CD4-positive, alpha-beta memory T cell (primary cell): ENCODE measurements at places on chromosomes 11 and 22. TPM values are rescaled to one million over a fixed set of nuclear protein-coding genes. Genes with fewer than 3 reads are reported as not detected.

GRCh38 chr11:66344550-66345315 is at the start of gene BRMS1:
TSS of gene BRMS1 (minus strand) at chr11:66345104. CDS start at chr11:66342234, 2,870 bp downstream.
- DNase-seq: peak; percentile 93

DNA sequence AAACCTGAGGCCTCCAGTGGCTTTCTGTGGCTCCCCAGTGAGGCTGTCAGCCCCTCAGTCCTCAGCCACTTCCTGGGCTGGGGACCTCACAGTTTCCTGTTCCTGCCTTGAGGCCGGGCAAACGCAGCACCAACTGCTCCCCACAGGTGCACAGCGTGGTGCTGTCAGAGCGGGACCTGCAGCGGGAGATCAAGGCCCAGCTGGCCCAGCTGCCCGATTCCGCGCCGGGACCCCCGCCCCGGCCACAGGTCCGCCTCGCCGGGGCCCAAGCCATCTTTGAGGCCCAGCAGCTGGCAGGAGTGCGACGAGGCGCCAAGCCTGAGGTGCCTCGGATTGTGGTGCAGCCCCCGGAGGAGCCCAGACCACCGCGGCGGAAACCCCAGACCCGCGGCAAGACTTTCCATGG is 5.4 kb downstream of the TBC1D10C start:
- DNase-seq: peak; percentile 83

DNA sequence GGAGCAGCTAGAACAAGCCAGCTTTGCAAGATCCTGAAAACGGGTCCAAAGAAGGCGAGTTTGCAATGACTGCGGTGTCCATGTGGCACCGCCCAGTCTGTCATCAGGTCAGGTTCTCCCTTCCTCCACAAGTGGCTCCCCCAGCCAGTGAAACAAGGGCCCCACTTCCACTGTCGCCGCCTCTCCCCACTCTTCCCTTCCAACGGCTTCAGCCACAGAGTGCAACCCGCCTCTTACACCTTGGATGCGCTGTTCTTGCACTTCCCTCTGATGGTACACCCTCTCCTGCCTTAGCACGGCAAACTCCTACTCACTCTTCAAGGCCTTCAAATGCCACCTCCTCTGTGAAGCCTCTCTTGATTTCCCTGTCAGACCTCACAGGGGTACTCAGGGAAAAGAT is 10.8 kb upstream of the TCF20 start:
- no peak for DNase-seq

DNA sequence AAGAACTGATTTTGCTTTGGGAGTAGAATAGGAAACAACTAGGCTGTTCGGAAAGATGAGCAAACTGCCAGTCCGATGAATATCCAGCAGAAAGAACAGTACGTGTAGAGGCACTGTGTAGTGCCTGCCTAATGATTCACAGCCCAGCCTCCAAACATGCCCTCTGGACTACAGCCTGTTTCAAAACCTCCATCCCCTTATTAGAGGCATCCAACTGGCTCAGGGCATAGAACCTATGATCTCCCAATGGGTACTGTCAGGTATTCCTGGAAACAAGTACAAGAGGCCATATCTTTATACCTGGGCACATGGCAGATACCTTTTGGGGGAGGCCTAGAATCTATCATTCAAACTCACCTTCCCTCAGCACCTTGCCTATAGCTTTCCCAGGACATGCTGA is 4.9 kb downstream of the RRP8 start:
- DNase-seq: no peak

DNA sequence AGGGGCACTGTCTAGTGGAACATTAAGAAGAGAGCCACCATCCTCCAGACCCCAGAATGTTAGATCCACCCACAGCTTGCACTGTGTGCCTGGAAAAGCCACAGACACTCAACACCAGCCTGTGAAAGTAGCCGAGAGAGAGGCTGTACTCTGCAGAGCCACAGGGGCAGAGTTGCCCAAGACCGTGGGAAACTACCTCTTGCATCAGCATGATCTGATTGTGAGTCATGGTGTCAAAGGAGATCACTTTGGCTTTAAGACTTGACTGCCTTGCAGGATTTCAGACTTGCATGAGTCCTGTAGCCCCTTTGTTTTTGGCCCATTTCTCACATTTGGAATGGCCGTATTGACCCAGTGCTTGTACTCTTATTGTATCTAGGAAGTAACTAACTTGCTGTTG is 115.9 kb upstream of the CCDC179 start:
- DNase-seq: no peak

- DNase-seq: no peak
These were observed 450.4 kb upstream of the LARGE1 start for GRCh38 chr22:34370711-34371110.

GRCh38 chr11:35256296-35256695 is 117.3 kb downstream of the CD44 start:
- no peak for DNase-seq

DNA sequence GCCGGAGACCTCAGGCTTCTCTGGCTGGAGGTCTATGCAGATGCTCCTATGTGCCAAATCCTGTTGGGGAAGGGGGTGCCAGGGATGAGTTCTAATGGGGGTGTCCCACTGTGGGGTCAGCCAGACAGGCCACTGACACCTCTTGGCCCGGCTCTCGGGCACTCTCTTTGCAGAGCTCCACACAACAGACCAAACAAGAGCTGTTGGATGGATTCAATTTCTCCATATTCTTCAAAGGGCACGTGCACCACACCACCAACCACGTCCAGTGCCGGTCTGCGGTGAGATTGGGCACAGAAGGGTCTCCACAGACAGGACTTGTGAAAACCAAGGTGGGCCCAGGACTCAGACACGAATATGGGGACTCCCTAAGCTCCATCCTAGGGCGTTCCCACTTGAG is 2.2 kb upstream of the RGL4 start:
- no peak for DNase-seq

GRCh38 chr11:78990261-78990660 is 415.6 kb upstream of the NARS2 start:
- no peak for DNase-seq

- DNase-seq: no peak
These were observed 6.8 kb downstream of the FUT4 start for GRCh38 chr11:94550513-94550912.

- DNase-seq: no peak
These were observed 30.0 kb downstream of the PARVG start for GRCh38 chr22:44210722-44211121.

GRCh38 chr11:133714471-133715375 is 130.6 kb downstream of the SPATA19 start:
- DNase-seq: no peak

DNA sequence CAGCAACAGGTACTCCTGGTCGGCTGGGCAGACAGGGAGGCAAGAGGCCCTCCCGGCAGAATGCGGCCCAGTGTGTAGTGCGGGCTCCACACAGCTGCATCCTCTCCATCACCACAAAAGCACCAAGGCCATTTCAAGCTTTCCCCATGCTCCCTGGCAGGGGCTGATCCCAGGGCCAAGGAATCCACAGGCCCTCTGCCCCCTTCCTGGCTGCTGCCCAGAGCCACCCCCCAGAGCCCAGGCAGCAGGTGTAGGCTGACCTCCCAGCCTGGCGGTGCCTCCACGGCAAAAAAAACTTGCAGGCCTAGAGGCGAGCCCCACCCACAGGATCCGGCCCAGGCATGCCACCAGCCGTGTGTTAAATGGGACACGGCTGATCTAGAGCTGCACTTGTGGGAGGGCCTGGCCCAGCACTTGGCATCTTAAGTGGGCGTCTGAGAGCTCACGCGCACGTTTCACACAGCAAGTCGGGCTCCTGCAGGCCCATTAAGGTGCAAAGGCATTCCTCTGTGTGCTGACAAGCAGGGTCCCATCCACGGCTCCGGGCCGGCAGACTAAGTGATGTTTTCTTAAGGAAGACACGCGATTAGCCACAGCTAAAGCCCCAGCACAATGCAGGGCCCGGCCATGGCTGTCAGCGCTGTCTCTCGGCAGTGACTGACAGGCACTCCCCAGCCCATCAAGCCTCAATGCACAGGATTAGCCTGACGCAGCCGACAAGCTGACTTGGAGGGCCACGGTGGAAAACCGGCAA is 19.8 kb upstream of the GNB1L start:
- peak; percentile 49 for DNase-seq

DNA sequence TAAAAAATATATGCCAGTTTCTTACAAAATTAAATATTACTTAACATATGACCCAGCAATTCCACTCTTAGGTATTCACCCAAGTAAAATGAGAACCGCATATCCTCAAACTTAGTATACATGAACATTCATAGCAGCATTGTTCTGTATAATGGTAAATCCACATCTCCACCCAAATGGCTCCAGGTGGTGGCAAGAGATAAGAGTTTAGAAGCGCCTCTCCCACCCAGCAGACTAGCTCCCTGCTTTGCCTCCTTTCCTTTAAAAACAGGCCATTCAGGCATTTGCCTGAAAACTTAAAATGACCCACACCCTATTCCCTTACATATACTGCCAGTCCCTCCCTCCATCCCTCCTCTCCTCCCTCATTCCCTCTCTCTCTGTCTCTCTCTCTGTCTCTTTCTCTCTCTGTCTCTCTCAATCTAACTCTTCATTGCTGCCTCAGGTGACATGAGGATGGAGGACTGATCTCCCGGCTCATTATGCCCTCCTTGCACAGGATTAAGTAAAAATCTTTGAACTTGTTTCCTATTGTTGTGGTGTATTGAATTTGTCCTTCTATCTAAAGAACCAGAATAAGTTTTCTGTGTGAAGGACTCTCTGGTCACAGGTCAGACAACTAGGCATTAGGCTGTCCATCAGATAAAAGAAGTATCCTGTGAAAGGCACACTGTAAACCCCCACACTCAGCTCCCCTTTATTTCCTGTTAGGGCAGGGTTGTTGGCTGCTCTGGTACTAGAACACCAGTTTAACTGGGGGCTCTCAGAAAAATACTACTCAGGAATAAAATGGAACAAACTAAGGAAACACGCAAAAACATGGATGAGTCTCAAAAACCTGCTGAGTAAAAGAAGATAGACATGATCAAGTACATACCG is 48.3 kb downstream of the RRP8 start:
- no peak for DNase-seq

GRCh38 chr11:128483211-128483788 is 104.1 kb downstream of the ETS1 start:
- peak; percentile 56 for DNase-seq

DNA sequence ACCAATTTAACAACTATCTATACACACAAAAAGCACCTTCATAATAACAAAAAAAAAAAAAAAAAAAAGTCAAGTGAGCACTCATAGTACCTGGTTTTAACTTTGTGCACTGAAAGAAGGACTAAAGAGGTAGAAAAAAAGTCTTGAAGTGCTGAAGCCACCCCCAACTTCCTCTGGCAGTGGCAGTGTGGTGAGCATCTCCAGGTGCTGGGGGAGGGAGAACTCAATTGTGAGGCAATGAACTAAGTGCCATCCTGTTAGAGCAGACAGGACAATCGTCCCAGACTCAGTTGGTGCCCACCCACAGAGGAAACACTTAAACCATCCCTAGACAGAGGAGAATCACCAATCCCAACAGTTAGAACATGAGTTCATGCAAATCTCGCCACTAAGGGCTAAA is 22.7 kb upstream of the OR52M1 start:
- DNase-seq: no peak

- no peak for DNase-seq
These were observed 54.4 kb downstream of the FCHSD2 start for GRCh38 chr11:73087730-73088129.

- DNase-seq: no peak
These were observed 22.3 kb downstream of the LAYN start for GRCh38 chr11:111562692-111563389.

DNA sequence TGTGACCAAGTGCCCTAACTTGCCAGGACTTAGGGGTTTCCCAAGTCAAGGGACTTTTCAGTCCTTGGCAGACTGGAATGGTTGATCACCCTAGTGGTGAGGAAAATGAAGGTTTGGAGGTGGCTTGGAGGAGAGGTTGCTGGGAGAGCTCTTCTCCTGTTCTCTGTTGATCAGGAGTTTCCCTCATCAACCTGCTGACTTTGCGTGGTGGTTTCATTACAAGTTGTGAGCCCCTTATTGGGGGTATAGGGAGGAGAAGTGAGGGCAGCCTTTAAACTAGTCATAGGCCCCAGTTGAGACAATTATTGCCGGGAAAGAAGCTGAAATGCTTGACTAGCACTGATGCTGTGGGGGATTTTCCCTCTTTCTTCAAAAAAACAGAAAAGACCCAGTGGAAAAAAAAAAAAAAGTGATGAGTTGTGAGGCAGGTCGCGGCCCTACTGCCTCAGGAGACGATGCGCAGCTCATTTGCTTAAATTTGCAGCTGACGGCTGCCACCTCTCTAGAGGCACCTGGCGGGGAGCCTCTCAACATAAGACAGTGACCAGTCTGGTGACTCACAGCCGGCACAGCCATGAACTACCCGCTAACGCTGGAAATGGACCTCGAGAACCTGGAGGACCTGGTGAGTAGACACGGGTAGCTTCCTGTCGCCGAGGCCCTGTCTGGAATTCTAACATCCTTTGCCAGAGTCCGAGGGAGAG is at the start of gene CXCR5:
Gene CXCR5, plus strand, starts transcription at position 525 of the 704 bp plus-strand sequence. Its CDS starts 50 bp downstream, at position 575.
- DNase-seq: peak; percentile 51

DNA sequence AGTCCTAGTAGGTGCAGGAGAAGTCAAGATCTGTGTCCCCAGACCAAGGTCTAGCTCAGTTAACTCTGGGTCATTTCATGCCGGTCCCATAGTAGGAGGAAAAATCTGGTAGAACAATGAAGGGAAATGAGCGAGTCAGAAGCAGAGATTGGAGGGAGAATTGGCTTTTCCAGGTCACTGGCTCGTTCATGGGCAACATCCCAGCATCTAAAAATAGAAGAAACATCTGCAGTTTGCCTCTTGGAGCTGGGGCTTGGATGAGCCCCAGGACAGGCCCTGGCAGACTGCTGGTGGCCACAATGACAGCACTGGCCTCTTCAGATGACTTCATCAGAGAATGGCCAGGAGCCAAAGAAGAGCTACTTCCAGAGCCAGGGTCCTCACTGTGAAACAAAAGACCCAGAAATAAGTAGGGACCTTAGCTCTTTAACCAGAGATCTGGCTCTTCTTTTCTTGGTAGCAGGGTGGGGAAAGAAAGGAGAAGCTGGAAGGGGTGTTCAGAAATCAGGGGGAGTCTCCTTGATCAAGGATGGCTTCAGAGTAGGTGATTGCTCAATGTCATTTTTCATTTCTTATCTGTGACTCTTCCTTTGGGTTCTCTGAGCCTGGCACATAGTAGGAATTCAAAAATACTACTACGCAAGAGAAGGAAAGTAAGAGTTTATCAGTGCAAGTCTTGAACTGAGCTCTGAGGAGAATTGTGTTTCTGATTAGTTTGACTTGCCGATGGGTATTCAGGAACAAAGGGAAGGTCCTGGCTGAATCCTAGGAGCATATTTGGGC is 102.6 kb downstream of the TMPRSS5 start:
- no peak for DNase-seq

DNA sequence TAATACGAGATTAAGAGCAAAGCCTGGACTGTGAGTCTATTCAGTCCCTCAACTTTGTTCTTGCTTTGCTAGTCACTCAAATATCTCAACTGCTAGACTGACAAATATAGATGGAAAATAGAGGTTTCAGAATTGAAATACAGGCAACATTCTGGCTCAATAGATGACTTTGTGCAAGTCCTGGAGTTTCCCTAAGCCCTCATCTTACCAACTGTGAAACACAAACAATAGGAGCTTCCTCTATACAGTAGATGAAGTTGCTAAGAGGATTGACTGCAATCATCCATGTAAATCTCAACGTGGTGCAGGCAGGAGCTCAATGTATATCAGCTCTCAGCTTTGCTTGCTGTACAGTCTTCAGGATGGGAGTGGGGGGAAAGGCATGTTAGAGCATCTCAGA is 6.2 kb upstream of the MPEG1 start:
- DNase-seq: no peak

Gene PHLDA2
- 1.1 TPM for total RNA-seq

Gene FZD4
- total RNA-seq: 0.06 TPM

Gene GLYAT
- total RNA-seq: not detected

Gene GLB1L2
- 1.2 TPM for total RNA-seq

Gene E2F8
- total RNA-seq: not detected

Gene CALCB
- 0.33 TPM for total RNA-seq

Gene MMP12
- not detected for total RNA-seq
